ENCODE measurements at places on chromosomes 1 and 21. TPM values are rescaled to one million over a fixed set of nuclear protein-coding genes. Genes with fewer than 3 reads are reported as not detected.

DNA sequence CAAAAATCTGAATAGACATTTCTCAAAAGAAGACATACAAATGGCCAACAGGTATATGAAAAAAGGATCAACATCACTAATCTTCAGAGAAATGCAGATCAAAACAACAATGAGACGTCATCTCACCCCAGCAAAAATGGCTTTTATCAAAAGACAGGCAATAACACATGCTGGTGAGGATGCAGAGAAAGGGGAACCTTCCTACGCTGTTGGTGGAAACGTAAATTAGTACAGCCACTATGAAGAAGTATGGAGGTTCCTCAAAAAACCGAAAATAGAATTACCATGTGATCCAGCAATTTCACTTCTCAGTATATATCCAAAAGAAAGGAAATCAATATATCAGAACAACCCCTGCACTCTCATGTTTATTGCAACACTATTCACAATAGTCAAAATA lies 65.1 kb upstream of the ATP1B1 start:
- no peaks in the 10 kb centered on the region for H3K4me1 ChIP-seq
- H3K4me3 ChIP-seq = no peak overlapping the region
- no peaks in the 10 kb centered on the region for H3K27me3 ChIP-seq
- H3K36me3 ChIP-seq = no peaks in the 10 kb centered on the region
- DNase-seq = no peak

DNA sequence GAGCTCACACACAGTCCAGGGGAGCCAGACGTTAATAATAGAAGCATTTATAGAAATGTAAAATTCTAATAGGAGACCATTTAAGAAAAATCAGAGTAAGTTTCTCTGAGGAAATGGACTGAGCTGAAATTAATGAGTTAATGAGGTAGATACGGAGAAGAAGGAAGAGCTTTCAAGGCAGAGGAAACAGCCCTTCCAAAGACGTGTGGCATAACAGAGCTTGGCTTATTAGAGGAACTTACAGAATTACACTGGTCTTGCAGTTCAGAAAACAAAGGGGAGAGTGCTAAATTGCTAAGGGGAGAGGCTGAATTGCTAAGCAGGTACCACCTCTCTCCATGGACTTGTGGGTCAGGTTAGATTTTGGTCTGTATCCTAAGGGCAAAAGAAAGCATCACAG lies 8.2 kb upstream of the PIGK start:
- DNase-seq = no peak
- no peak overlapping the region for H3K27ac ChIP-seq
- H3K4me3 ChIP-seq = no peak overlapping the region
- no peaks in the 10 kb centered on the region for H3K4me1 ChIP-seq

DNA sequence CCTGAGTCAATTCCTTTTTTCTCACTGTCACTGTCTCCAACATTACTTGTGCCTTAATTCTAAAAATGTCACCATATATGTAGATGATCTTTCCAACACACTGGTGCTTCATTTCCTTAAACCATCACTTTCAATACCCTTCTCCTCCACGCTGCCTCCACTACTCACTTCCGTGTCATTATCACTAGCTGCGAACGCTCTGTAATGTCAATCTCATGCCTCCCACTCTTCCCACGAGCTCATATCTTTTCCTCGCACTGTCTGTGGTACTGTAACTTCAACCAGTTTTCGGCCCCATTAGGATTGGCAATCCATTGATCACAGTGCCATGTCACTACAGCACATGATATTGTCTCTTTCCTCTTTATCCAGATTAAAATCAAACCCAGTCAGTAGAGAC lies 61.6 kb downstream of the PLD5 start:
- DNase-seq = no peak
- no peaks in the 10 kb centered on the region for H3K27me3 ChIP-seq
- H3K4me1 ChIP-seq = no peaks in the 10 kb centered on the region
- no peaks in the 10 kb centered on the region for H3K36me3 ChIP-seq
- no peak overlapping the region for H3K4me3 ChIP-seq
- no peak overlapping the region for H3K27ac ChIP-seq

GRCh38 chr1:17669305-17669704 lies 85.8 kb upstream of the ACTL8 start:
- peaks cover 27% of the 10 kb centered on the region for H3K4me1 ChIP-seq
- H3K4me3 ChIP-seq = no peak overlapping the region
- H3K36me3 ChIP-seq = peaks cover 52% of the 10 kb centered on the region
- no peak for DNase-seq

DNA sequence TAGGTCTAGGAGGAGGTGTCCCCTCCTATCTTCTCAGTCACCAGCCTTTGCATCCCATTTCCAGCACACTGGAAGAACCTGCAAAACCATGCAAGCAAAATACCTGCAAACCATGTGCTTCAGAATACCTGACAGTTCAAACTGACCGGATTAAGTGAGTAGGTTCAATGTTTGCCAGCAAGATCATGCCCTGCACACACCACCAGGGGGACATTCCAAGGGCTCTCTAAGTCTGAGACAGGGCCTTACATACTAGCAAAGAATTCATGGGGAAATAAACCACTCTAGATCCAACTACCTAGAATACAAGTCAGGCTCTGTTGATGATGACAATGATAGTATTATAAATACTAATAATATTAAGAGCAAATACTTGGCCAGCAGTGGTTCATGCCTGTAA lies 27.6 kb downstream of the INPP5B start:
- no peak overlapping the region for H3K27ac ChIP-seq
- H3K4me1 ChIP-seq = no peaks in the 10 kb centered on the region
- H3K4me3 ChIP-seq = no peak overlapping the region
- H3K27me3 ChIP-seq = no peaks in the 10 kb centered on the region
- H3K36me3 ChIP-seq = no peaks in the 10 kb centered on the region

DNA sequence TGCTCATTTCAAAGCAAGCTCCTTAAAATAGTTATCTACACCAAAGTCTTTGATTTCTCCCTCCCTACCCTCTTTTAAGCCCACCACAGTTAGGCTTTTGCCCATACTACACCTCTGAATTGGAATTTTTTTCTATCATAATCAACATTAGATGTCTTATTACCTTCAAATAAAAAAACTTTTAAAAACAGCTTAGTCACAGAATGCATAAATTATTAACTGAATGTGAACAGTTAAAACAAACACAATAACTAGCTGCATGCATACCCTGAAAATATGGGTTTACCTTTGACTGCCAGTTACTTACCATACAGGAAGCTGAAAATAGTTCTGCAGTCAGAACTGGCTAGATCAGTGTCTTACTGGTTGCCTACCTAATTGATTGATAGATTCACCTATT lies 210.9 kb downstream of the TGFB2 start:
- no peaks in the 10 kb centered on the region for H3K36me3 ChIP-seq
- H3K4me1 ChIP-seq = no peaks in the 10 kb centered on the region
- H3K27ac ChIP-seq = no peak overlapping the region

Gene DIO1
- total RNA-seq = not detected

Gene KRTAP7-1
- not detected for total RNA-seq

Gene CDA
- 1.8 TPM for total RNA-seq

Gene TACSTD2
- total RNA-seq = 0.54 TPM

Gene S100A9
- 251 TPM for total RNA-seq

Gene SLC2A5
- 6.1 TPM for total RNA-seq

Gene GLIS1
- total RNA-seq = not detected
